Body of pancreas (tissue), 4 donors: ENCODE measurements at places on chromosomes 7 and 10. TPM values are rescaled to one million over a fixed set of nuclear protein-coding genes. Genes with fewer than 3 reads are reported as not detected.

Gene NPSR1
- total RNA-seq = not detected

Gene ZPBP
- not detected for total RNA-seq

Gene MYL7
- not detected for total RNA-seq

Gene UNCX
- total RNA-seq = not detected

Gene ZNF804B
- total RNA-seq = 4.9 TPM

Gene TUBB8
- total RNA-seq = not detected

Gene TMEM196
- total RNA-seq = 0.26 TPM

Gene TMEM229A
- not detected for total RNA-seq

Gene TMEM273
- total RNA-seq = 4.3 TPM

Gene OPN1SW
- not detected for total RNA-seq

Gene PPP1R3A
- not detected for total RNA-seq

Gene CPN1
- not detected for total RNA-seq

Gene CYP26C1
- 0.33 TPM for total RNA-seq

Gene PLXNA4
- total RNA-seq = 2.1 TPM

Gene PLEKHS1
- 7.6 TPM for total RNA-seq

Gene ZNF33A
- total RNA-seq = 25.7 TPM

Gene EN2
- total RNA-seq = not detected

Gene CCDC172
- not detected for total RNA-seq

Gene ABCB8
- total RNA-seq = 8.8 TPM

Gene RNF148
- 8.6 TPM for total RNA-seq

Gene PPA1
- 101 TPM for total RNA-seq

Gene GFRA1
- total RNA-seq = 4.2 TPM

Gene TRIM4
- 41.9 TPM for total RNA-seq

Gene DNA2
- 0.66 TPM for total RNA-seq

Gene WNT8B
- not detected for total RNA-seq

Gene CDK14
- 35.6 TPM for total RNA-seq

Gene GCK
- 2.1 TPM for total RNA-seq

Gene FAM25G
- total RNA-seq = not detected

Gene CLCN1
- total RNA-seq = not detected

Gene UCMA
- not detected for total RNA-seq

Gene CRYGN
- total RNA-seq = not detected

Gene NUTM2E
- 1.6 TPM for total RNA-seq

Gene LLCFC1
- not detected for total RNA-seq

Gene TMEM213
- total RNA-seq = not detected

Gene AMPH
- total RNA-seq = 14.2 TPM

Gene TAS2R3
- total RNA-seq = 2.6 TPM

Gene CALHM1
- not detected for total RNA-seq

Gene FGL2
- total RNA-seq = 4.3 TPM

Gene ARPC1B
- total RNA-seq = 131 TPM

Gene PNLIPRP2
- 455 TPM for total RNA-seq

Gene SNCG
- total RNA-seq = 2.6 TPM

Gene RBP4
- 136 TPM for total RNA-seq

Gene PRXL2A
- total RNA-seq = 40.7 TPM

Gene LMTK2
- total RNA-seq = 19.7 TPM

Gene TBX20
- not detected for total RNA-seq

Gene GPAM
- total RNA-seq = 9.1 TPM

Gene C10orf62
- 1.3 TPM for total RNA-seq

Gene ENKUR
- total RNA-seq = not detected

Gene CABCOCO1
- not detected for total RNA-seq

Gene MSS51
- total RNA-seq = 2.3 TPM

Gene SRGN
- total RNA-seq = 55.7 TPM

Gene TCAF1
- 15.8 TPM for total RNA-seq

Gene NKX6-2
- total RNA-seq = 2.1 TPM

Gene C7orf33
- total RNA-seq = not detected

Gene ADCYAP1R1
- total RNA-seq = 8.2 TPM

Gene CYP3A7
- total RNA-seq = 1.3 TPM

Gene FXYD4
- not detected for total RNA-seq

Gene RPEL1
- total RNA-seq = not detected

Gene OPALIN
- not detected for total RNA-seq
